Peyer's patch (tissue), 4 donors: ENCODE measurements at places on chromosomes 11 and 22. TPM values are rescaled to one million over a fixed set of nuclear protein-coding genes. Genes with fewer than 3 reads are reported as not detected.

DNA sequence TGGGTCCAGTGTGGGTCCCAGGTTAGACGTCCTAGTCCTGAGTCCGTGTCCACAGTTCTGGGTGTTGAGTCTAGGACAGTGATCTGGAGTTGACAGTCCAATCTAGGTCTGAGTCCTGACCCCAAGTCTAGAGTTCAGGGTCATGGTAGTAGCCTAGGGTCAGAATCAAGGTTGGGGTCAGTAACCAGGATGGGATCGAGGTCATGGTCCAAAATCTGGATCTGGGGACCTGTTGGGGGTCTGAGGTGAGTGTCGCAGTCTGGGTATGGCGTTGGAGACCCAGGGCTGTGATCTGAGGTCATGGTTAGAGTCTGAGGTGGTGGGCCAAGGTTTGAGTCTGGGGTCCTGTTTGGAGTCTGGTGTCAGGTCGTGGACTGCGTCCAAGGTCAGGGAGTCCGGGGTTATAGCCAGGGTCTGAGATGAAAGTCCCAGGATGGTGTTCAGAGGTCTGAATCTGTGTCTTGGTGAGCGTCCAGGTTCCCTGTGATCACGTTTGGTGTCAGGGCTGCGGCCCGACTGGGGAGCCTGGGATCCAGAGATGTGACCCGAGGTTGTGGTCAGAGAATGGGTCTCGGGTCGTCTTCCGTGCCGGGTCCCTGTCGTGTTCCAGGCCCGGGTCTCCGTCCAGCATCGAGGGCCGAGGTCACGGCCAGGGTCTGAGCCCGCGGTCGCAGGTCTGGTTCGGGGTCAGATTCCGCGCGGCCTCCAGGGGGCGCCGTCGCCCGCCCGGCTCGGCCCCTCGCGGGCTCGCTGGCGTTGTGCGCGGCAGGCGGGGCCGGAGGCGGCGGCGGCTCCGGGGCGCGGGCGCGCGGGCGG, 432 bp upstream of the GRK2 start:
- peak; percentile 88 for DNase-seq

Gene FOLR1
- not detected for total RNA-seq

DNA sequence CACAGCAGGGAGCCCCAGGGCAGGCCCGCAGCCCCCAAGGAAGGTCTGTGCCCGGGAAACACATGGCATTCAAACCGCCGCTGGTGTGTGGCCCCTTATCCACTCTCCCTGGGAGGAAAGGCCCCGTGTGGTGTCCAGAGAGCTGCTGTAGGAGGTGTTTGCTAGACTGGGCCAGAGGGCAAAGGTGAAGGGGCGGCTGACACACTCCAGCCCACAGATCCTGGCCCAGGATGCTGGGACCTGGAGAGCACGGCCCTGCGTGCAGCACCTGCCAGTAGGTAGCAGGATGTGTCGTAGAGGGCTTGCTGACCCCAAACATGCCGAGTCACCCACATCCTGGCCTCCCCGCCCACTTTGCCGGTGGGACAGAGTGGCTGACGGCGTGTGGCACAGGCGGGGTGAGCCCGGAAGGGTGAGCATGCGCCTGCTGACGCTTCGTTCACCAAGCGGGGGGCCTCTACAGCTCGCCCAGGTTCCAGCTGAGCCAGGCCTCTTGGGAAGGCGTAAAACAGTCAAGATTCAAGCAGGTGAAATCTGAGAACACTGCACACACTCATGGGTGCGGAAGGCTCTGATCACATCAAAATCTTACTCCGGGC, 11.0 kb downstream of the OSBPL5 start:
- peak; percentile 51 for DNase-seq

Gene GSTP1
- total RNA-seq = 410 TPM

- no peak for DNase-seq
Observed at GRCh38 chr11:1125803-1126202, 31.9 kb upstream of the MUC5AC start.

Gene SLCO2B1
- 44.6 TPM for total RNA-seq

Gene TRIM6
- total RNA-seq = 1.5 TPM

Gene C11orf24
- 186 TPM for total RNA-seq

DNA sequence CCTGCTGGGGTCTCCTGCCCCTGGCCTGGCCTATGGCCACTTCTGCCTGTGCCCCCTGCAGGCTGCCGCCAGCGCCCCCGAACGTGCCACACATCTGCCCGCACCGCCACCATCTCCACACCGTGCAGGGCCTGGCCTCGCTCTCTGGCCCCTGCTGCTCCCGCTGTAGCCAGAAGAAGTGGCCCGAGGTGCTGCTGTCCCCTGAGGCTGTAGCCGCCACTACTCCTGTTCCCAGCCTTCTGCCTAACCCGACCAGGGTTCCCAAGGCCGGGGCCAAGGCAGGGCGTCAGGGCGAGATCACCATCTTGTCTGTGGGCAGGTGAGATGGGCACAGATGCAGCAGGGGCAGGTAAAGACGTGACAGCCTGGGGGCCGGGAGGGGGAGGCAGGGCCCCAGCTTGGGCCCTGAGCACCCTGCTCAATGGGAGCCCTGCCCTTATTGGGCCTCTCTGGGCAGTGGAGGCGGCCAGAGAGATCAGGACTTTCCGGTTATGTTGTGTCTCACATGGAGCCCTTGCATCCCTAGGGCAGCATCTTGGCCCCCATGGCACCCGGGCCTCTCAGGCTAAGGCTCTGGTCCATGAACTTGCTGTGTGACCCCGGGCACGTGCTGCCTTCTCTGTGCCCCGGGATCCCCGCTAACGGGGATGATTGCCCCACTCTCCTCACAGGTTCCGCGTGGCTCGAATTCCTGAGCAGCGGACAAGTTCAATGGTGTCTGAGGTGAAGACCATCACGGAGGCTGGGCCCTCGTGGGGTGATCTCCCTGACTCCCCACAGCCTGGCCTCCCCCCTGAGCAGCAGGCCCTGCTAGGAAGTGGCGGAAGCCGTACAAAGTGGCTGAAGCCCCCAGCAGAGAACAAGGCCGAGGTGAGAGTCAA, 18.5 kb downstream of the RELT start:
- peak; percentile 47 for DNase-seq

DNA sequence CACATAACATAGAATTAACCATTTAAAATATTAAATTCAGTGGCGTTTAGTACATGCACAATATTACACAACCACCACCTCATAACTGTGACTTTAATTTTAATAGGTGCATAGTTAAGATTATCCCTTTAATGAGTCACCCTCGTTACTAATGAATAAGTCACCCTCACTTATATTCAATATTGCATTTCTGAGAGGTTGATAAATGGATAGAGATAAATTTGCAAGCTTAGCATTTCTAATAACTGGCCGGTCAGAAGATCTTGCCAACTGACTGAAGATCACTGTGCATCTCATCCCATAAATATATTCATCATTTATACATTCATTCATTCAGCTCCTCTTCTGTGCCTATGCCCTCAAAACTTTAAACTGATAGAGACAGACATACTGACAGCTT, 243.7 kb downstream of the TTC28 start:
- no peak for DNase-seq

- no peak for DNase-seq
Observed at GRCh38 chr11:100612766-100613165, 74.3 kb upstream of the ARHGAP42 start.

DNA sequence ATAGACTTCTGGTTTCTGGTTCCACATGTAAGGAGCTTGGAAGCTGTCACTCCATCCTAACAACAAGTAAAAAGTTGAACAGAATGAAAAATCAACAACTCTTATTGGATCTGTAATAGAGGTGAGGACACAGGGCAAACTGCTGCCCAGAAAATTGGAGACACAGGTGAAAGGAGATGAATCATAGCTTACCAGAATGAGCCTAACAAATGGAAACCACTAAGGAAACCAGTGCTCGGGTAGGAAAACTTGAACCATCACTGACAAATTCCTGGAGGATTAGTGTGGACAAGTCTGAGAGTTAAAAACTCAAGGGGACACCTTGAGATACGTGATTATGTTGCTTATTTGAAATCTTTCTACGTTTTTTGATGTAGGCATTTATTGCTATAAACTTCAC, 52.1 kb downstream of the GDPD4 start:
- no peak for DNase-seq

- no peak for DNase-seq
Observed at GRCh38 chr11:94938095-94939055, 35.0 kb downstream of the CWC15 start.

GRCh38 chr11:78646564-78647185, 72.0 kb upstream of the NARS2 start:
- DNase-seq = no peak

Gene ACTN3
- total RNA-seq = not detected

DNA sequence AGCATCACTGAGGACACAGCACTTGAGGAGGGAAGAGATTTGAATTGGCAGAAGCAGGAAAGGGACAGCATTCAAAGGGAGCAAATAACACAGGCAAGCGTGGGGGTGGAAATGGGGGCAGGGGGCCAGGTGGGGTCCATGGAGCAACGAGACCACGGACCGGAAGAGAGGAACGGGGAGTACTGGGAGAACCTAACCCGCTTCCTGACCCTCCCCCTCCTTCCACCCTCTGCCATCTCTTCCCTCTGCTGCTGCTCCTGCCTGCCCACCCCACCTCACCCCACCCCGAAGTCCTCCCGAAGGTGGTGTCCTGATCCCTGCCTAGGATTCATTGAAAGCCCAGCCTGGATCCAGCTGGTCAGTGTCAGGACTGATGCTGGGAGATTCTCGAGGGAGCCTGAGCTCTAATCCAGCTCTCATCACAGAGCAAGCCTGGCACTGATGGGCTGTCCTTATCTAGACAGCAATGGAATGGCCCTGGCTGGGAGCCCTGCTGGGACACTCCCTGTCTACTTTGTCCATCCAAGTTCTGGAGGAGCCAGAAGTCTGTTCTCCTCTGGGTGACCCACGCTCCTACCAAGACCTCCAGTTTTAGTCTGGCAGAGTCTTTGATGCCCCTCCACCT, 105.0 kb downstream of the TRIM29 start:
- no peak for DNase-seq
